ENCODE measurements at places on chromosomes 4 and X.

DNA sequence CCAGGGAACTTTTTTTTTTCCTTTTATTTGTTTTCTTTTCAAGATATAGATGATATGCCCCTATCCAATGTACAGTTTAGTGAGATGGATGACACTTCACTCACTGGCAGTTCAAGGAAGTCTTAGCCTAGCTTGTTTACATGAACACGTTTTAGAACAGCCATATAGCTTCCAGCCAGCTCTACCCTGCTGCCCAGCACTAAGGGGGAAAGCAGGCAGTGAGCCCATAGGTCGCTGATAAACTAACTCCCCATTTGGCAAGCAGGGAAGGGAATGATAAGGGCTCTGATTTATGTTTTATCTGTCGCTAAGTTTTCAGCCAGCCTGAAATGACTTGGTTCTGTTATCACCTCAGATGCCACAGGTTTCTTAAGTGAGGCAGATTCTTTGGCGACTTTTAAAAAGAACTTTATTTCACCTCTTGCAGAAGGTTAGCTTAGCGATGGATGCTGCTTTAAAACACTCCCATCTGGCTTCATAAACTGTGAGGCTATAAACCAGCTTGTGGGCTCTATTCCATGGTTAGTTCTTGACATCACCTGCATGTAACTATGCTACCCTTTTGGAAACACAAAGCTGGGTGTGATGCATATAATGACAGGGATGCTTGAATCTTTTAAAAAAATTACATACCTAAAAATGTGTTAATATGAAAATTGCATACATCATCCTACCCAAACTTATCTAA lies 348.4 kb downstream of the FBXO8 start:
- DNase-seq: no peak

DNA sequence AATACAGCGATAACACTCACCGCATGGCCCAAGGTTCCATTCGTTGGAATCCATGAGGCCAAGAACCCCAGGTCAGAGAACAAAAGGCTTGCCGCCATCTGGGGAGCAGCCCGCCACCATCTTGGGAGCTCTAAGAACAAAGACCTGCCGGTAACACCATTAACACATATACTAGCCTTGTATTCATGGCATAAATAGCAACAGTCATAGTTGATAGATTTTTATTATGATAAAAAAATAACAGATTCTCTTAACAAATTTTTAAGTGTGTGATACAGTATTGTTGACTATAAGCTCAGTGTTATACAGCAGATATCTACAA lies 309.4 kb downstream of the GLUD2 start:
- no peak for DNase-seq

DNA sequence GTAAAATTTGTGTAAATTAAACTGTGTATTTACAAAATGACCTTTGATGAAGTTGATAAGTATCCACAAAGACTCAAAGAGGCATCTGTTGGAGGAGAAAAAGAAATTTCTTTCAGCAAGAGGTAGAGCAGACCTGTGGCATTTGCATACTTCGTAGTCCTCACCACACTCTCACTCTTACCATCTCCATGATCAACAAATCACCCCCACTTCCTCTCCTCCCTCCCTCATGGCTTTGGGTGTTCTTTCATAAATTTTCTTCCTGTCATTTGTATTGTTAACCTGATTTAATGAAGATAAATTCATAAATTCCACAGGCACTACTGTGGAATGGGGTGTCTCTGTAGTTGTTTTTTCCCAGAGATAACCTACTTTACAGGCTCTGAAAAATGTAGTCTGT lies 366.5 kb downstream of the ZNF674 start:
- no peak for DNase-seq

GRCh38 chr4:150943818-150944217 lies 71.3 kb downstream of the LRBA start:
- DNase-seq: no peak

All from activated naive CD8-positive, alpha-beta T cell treated with anti-CD3 and anti-CD28 coated beads for 36 hours (primary cell).